Type B pancreatic cell (in vitro differentiated cells): ENCODE measurements at places on chromosomes 2 and 18. TPM values are rescaled to one million over a fixed set of nuclear protein-coding genes. Genes with fewer than 3 reads are reported as not detected.

GRCh38 chr2:17959833-17960232 lies 81.4 kb downstream of the KCNS3 start:
- no peak overlapping the region for H3K4me3 ChIP-seq
- no peaks in the 10 kb centered on the region for H3K36me3 ChIP-seq
- H3K27me3 ChIP-seq = peaks cover 3% of the 10 kb centered on the region
- H3K4me1 ChIP-seq = peaks cover 5% of the 10 kb centered on the region
- no peak for DNase-seq

Gene CFAP65
- 0.29 and 2.1 TPM in 2 replicates for total RNA-seq

Gene BOK
- total RNA-seq = 41.5 and 108 TPM in 2 replicates

DNA sequence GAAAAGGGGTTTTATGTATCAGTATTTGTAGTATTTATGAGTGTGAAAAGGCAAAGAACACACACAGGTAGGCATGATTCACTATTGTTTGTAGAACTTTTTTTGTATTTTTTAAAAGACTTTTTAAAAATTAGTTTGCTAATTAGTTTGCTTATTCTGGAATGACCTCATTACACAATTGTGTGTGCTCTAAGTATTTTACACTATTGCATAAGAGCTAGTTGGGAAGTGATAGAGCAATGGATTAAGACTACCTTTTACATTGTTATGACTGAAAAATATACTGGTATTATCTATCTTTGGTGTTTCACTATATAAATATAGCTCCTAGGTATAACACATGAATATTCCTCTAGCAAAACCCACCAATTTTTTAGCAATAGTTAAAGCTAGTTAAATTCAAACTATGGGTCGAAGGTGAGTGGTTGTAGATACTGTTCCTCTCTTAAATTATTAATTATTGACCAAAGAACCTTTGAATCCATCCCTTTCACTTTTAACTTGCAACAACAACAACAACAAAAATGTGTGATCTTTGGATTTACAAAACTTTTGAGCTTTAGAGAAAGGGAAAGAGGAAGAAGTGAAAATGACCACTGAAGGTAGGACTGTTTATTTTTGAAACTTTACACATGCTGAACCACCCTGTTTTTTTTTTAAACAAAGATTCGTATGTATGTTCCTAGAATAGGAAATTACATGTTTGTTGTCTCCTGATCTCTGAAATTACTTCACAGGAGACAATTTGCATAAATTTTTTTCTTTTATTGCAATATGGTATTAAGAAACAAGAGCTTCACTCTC lies 18.7 kb downstream of the ITPRID2 start:
- no peaks in the 10 kb centered on the region for H3K27me3 ChIP-seq
- H3K36me3 ChIP-seq = peaks cover 42% of the 10 kb centered on the region
- no peak overlapping the region for H3K4me3 ChIP-seq

GRCh38 chr18:63578357-63578958 lies 8.7 kb upstream of the SERPINB13 start:
- H3K4me1 ChIP-seq = no peaks in the 10 kb centered on the region
- H3K4me3 ChIP-seq = no peak overlapping the region
- no peak for DNase-seq
- H3K27me3 ChIP-seq = no peaks in the 10 kb centered on the region
- H3K36me3 ChIP-seq = no peaks in the 10 kb centered on the region
- no peak overlapping the region for H3K27ac ChIP-seq

Gene RGPD3
- total RNA-seq = 0.07 and 0.17 TPM in 2 replicates

- H3K27ac ChIP-seq = peak overlapping the region; percentile 70
- DNase-seq = no peak
- no peak overlapping the region for H3K4me3 ChIP-seq
- H3K36me3 ChIP-seq = no peaks in the 10 kb centered on the region
- no peaks in the 10 kb centered on the region for H3K27me3 ChIP-seq
These were observed 2.6 kb upstream of the FAM136A start for GRCh38 chr2:70304498-70304897.

Gene SCN1A
- total RNA-seq = 0.19 and 2.6 TPM in 2 replicates
